ENCODE measurements at places on chromosomes 2 and 18.

DNA sequence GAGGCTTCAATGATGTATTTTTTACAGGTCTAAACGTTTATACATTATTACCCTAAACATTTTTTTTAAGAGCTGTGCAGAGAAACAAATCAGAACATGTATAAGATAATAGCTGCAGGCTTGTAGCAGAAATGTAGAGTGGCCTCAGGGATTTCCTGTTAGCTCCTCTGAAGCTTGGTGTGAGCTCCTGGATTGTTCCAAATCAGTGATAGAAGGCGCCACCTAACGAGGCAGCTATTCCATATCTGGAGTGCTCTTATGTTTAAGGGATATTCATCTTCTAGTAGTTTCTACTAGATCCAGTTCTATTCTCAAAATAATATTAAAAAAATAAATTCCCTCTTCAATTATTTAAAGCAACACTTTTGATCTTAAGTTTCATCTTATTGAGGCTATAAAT lies 93.1 kb downstream of the LRP1B start:
- DNase-seq, result no peak

- no peak for DNase-seq
Measured at GRCh38 chr18:51383711-51384110, 186.2 kb upstream of the MEX3C start.

GRCh38 chr2:142290931-142291330 lies 160.1 kb upstream of the LRP1B start:
- DNase-seq, result no peak

DNA sequence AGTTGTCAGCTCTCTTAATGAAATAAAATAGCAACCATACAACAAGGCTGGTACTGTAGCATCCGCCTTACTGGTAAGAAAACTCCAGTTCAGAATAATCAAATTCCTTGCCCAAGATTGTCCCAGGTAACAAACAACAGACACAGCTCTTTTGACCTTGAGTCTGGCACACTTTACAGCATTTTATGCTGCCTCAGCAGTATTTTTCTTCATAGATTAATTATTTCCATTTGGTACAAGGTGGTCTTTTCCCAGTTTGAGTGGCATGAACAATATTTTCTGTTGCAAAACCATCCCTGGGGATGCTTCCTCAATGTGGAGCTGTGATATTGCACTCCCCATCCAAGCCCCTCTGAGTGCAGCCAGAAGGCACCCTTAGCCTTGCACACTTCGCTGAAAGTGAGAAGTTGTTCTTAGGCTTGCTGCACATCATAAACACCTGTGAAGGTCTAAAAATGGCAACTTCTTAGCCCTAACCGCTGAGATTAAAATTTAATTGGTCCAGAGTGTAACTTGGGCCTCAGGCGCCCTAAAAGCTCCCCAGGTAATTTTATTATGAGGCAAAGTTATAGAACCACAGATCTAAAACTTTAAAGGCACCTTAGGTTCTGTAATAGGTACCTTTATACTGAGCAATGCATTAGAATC lies 523.3 kb downstream of the CMPK2 start:
- DNase-seq, result no peak

GRCh38 chr2:224009605-224010315 lies 29.3 kb downstream of the SERPINE2 start:
- DNase-seq, result no peak

DNA sequence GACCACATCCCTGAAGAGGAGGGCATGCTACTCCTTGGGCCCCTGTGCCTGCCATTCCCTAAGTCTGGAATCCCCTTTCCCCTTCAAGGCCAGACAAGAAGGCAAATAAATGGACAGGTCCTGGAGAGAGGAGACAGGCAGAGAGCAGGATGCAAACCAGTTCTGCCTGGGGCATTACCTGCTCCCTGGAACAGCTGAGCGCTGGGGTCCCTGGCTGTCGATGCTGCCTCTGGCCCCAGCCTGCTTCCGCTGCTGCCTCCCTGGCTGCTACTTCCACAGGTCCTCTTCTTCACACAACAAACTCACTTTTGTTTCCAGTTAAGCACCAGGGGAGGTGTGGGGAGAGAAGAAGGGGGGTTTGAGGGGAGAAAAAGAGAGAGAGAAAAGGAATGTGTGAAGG lies 53.1 kb downstream of the SLC4A5 start:
- no peak for DNase-seq

DNA sequence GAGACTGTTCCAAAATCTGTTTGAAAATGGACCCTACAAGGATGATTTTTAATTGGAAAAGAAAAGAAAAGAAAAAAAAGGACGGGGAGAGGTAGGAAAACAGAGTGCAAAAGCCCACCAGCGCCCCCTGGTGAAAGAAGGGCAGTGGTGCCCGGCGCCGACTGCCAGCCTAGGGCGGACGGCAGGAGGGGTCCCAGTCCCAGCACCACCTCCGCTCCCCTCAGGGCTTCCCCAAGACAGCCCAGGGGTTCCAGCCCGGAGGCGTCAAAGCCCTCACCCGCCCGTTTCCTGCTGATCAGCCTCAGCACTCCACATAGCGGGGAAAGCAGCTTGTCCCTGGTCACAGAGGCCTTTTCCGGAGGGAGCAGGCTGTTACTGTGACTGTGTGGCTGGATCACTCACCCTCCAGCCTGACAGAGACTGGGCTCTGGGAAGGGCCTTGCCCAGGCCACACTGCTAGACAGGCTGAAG lies 213.9 kb downstream of the TFCP2L1 start:
- DNase-seq, result peak; percentile 84

- peak; percentile 83 for DNase-seq
Measured at GRCh38 chr18:12236934-12237832, 17.0 kb upstream of the CIDEA start.

- DNase-seq, result no peak
Measured at GRCh38 chr2:40535972-40536371, 84.1 kb upstream of the SLC8A1 start.

DNA sequence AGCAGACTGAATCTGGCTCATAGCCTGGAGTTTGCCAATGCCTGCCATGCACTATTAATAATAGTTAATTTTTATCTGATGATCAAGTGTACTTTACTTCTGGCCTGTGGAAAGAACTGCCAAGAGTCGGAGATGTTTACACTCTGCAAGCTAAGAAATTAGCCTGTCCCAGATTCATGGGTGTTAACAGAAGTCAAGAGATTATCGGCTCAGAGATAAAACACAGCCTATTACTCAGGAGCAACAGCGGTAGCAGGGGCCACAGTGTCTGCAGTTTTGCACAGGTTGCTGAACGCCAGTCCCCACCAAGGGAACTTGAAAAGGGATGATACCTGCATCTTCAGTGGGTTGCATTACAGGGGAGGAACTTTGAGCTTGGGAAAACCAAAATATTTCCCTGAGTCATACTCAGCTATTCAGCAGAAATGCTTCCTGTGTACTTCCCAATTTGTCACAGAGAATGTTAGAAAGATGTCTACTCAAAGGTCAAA lies 4.3 kb upstream of the ADI1 start:
- no peak for DNase-seq

GRCh38 chr2:17495590-17495989 lies 22.6 kb downstream of the RAD51AP2 start:
- no peak for DNase-seq

GRCh38 chr2:191670076-191670475 lies 7.9 kb upstream of the NABP1 start:
- no peak for DNase-seq

GRCh38 chr2:99088017-99088416 lies 53.5 kb upstream of the C2orf15 start:
- no peak for DNase-seq

DNA sequence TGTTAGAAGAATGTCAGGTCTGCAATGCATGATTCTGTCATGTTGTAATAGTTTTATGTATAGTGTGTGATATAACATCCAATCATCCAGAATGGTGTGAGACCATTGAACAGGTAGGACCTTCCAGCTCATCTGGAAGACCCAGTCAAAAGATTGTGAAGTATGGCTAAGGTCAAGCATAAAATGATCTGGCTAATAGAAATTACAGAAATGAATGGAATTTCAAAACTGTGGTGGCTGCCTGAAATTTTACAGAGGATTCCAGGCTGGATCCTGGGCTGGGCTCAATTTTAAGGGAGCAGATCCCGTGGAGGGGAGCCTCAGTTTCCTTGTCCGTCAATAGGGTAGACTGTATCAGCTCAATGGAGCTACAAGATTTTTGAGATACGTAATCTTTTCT lies 39.1 kb downstream of the ACKR3 start:
- no peak for DNase-seq

DNA sequence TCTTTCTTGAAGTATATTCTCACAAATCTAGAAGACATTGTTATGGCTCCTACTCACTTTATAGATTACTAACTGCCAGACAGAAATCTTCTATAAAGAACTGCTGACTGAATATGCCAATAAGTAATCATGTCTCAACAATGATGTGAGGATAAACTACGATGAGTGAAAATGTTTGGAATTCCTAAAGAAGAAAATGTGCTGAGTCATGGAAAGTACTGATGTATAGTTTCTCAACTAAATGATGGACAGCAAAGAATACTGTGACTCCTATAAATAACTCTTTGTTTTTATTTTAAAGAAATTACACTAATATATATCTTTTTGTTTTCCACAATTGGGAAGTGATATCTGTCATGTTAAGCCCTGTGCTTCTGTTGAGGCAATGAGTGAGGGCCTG lies 232.9 kb downstream of the LNPK start:
- DNase-seq, result no peak

DNA sequence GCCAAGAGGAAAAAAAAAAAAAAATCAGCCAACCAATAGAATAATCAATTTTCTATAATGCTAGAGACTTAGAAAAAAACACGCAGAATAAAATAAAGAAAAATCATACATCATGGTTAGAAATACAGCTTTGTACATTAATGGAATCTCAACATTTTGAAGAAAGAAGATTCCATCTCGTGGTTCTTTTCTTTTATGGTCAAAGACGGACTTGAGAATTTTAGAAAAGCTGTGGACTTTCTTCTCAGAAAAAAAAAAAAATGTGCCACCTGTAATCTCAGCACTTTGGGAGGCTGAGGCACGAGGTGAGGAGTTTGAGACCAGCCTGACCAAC lies 41.8 kb upstream of the ATIC start:
- DNase-seq, result no peak

DNA sequence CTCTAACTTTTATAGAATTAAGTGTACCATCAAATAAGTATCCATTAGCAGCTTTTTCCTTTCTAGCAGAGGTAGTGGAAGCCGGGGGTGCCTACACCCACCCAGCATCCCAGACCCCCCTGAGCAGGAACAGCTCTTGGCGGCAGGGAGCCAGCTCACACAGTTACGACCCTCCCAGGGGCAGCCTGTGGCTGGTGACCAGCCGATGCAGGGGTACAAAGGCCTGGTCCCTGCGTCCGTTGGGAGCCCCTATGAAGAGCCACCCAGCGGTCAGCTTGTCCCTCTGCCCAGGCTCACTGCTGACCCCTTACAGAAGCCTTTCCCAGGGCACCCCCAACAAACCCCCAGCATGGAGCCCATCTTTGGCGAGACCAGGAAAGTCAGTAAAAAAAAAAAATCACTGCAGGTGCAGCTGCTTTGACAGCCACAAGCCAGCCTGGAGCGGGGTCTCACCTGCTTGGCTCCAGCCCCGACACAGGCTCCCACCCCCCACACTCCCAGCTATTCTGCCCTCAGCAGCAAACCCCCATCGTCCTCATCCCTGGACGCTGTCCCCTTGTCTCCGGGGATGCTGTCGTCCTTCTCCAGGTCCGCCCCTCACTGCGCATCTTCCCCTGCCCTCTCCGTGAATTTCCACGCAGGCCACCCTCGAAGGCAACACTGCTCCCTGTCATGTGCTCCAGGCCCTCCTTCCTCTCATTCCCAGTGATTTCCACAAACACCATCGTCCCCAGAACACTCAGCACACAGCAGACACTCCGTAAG lies 43.1 kb downstream of the GPC1 start:
- DNase-seq, result no peak

- no peak for DNase-seq
Measured at GRCh38 chr2:48138898-48139297, 232.6 kb upstream of the FBXO11 start.

GRCh38 chr2:26489213-26489850 lies 11.4 kb upstream of the OTOF start:
- peak; percentile 8 for DNase-seq

- DNase-seq, result no peak
Measured at GRCh38 chr2:133109772-133110171, 439.8 kb upstream of the LYPD1 start.

Measured in left hindlimb (tissue), 1 donor.